ENCODE measurements at places on chromosomes 2 and 18.

GRCh38 chr2:172423160-172423559, 4.2 kb upstream of the ITGA6 start:
- DNase-seq, result no peak

GRCh38 chr2:34907812-34908211, 1308.7 kb upstream of the FAM98A start:
- DNase-seq, result no peak

DNA sequence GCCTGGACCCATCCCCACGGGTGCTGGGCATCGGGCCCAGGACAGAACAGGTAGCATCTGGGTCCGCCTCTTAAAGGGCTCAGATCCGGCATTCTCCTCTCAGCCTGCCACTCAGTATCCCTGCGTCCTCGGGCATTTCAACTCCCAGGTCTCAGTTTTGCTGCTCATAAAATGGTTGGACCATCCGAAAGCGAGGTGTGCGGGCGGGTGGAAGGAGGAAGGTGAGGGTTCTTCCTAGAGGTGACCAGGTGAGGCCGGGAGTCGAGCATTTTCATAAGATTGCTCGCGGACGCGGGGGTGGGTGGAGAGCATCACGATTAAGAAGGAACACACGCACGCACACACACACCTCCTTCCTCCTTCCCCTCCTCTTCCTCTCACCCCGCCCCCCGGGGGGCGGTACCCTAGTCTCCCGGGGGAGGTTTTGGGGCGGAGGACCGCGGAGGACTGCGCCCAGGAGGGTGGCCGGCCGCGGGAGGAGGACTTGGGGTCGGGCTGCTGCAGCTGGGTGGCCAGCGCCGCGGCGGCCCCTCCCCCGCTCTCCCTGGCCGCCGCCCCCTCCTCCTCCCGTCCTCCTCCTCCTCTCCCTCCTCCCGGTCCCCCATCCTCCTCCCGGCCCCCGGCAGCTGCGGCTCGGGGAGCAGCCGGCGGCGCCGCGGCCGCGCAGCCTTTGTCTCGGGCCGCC, 97.9 kb upstream of the GPR45 start:
- DNase-seq, result no peak

DNA sequence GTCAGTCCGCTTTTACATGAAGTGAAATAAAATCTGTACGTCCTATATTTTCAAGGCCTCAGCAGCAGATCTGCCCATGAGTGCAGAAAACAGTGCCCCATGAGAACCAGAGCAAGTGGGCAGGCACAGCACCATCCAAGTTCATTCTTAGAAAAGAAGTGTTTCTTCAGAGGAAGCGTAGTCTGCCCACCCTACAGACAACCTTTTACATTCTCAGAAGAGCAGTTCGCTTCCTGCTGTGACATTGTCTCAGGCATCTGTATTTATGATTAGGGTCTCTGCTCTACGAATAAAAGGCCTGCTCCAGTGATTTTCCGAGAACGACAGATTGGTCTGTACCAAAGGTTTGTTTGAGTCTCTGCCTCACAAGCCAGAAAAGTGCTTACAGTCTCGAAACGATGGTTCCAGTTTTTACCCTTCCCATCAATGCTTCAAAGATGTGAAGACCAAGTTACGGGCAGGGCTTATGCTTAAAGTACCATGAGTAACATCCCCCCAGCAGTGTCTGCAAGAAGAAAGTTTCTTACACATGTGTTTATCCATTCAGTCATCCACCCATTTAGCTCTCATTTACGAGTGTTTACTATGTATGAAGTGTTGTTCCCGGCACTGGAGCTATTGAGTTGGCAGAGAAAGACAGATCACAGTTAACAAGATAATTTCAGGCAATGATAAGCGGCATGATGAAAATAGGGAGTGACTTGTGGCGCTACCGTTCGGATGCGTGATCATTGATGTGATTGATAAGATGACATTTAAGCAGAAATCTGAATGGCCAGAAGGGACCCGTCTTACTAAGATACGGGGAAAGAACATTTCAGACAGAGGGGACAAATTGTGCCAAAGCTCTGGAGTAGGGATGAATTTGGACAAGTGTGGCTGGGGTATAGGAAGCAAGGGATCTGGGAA, 31.4 kb upstream of the CTLA4 start:
- no peak for DNase-seq

- DNase-seq, result no peak
These were observed 48.8 kb downstream of the PTRHD1 start for GRCh38 chr2:24744356-24744755.

GRCh38 chr2:11701751-11702301, 31.8 kb upstream of the NTSR2 start:
- no peak for DNase-seq

GRCh38 chr2:75431276-75431675, 129.5 kb downstream of the EVA1A start:
- DNase-seq, result no peak

- no peak for DNase-seq
These were observed 49.4 kb upstream of the FAHD2A start for GRCh38 chr2:95353055-95353575.

- no peak for DNase-seq
These were observed 389.7 kb downstream of the TXNL1 start for GRCh38 chr18:56248610-56249235.

DNA sequence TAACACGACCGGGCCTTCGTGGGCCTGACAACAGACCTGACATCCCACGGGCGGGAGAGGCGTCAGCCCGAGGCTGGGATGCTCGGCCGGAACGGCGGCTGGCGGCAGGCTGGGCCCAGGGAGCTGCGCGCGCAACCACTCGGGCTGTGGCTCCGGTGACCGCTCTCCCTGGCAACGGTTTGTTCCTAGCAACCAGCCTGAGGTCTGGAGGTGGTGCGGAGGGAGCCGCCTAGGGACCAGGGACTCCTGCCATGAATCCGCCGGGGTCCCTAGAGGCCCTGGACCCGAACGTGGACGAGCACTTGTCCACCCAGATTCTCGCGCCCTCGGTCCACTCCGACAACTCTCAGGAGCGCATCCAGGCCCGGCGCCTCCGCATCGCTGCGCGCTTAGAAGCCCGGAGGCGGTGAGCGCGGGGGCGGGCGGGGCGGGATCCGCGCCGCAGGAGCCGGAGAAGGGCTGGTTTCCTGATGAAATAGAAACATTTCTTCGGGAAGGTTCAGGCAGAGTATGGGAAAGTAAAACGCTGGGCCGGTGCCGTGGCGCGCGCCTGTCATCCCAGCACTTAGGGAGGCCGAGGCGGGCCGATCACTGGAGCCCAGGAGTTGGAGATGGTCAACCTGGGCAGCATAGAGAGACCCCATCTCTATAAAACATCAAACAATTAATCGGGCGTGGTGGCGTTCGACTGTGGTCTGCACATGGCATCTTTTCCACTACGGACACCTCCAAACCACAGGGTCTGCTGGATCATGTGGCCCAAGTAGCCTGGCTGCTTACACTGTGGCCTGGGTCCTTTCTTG, at the start of gene DRC1:
TSS of gene DRC1 (plus strand) at position 182 of the 803 bp plus-strand sequence. CDS start at position 252, 70 bp downstream.
- no peak for DNase-seq

DNA sequence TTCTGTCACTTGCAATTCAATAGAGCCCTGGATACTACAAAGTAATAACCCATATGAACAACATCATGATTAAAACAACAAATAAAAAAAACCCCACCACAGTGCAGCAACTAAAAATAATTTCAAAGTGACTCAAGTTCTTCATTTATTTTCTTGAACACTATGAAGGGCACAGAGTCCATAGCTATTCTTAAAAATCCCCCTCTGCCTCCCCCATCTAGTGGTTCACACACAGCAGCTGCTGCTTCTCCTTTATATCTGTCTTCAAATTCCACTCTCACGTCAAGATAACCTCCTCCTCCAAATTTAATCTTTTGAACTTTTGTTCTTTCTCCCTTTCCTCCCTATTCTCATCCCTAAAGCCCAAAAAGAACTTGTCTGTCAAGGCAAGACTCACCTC, 591.3 kb downstream of the ZEB2 start:
- no peak for DNase-seq

DNA sequence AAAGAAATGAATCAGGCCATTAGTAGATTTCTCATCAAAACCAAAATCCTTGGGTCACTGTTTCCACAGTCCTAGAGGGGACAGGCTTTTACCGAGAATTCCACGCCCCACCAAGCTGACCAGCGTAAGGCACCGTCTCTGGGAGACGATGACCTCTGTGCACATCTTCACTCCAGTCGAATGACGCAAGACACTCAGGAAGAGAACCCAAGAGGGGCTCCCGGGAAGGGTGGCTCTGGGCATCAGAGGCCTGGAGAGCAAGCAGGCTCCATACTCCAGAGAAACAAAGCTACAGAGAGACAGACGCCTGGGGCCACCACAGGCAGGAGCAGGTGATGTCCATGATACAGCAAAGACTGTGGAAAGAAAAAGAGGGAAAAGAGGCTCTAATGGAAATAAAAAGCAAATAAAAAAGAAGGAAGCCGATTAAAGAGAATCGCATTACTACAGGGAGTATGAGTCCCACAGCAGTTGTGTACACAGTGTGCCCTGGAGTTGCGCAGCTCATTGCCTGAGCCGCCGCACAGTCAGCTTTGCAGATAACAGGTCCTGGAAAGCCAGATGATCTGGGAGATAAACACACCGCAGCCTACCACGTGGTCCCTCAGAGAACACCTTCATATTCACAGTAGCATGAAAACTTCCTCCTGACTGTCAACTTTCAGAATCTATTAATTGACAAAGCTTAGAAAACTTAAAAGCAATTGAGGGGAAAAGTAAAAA, 572.7 kb upstream of the SALL3 start:
- no peak for DNase-seq
